ENCODE measurements at places on chromosomes 1 and 21. TPM values are rescaled to one million over a fixed set of nuclear protein-coding genes. Genes with fewer than 3 reads are reported as not detected.

HLX gene
- 12.0 TPM for polyA plus RNA-seq

S100A7 gene
- 0.56 TPM for polyA plus RNA-seq

HSF2BP gene
- polyA plus RNA-seq = 2.3 TPM

ADGRL2 gene
- 158 TPM for polyA plus RNA-seq

TCHH gene
- polyA plus RNA-seq = 0.09 TPM

LRRN2 gene
- 14.2 TPM for polyA plus RNA-seq

TRPM2 gene
- 1.4 TPM for polyA plus RNA-seq

PANK4 gene
- 23.1 TPM for polyA plus RNA-seq

CFHR2 gene
- polyA plus RNA-seq = not detected

SEMA4A gene
- 27.8 TPM for polyA plus RNA-seq

APCS gene
- polyA plus RNA-seq = not detected

FMO3 gene
- 0.12 TPM for polyA plus RNA-seq

OR2L2 gene
- polyA plus RNA-seq = 0.04 TPM

GPR161 gene
- 16.7 TPM for polyA plus RNA-seq

C4BPB gene
- polyA plus RNA-seq = 0.29 TPM

CHI3L1 gene
- 9.0 TPM for polyA plus RNA-seq

PTPN22 gene
- 0.25 TPM for polyA plus RNA-seq

SLAMF1 gene
- polyA plus RNA-seq = 0.19 TPM

HES4 gene
- polyA plus RNA-seq = 50.1 TPM

CHI3L2 gene
- 0.18 TPM for polyA plus RNA-seq

DIRAS3 gene
- 4.0 TPM for polyA plus RNA-seq

PPIAL4G gene
- polyA plus RNA-seq = 0.11 TPM

CEP85 gene
- polyA plus RNA-seq = 17.9 TPM

HORMAD1 gene
- polyA plus RNA-seq = not detected

ADORA1 gene
- 4.9 TPM for polyA plus RNA-seq

CA6 gene
- 0.17 TPM for polyA plus RNA-seq

CD53 gene
- 5.7 TPM for polyA plus RNA-seq

CACNA1S gene
- polyA plus RNA-seq = 0.50 TPM

IL20 gene
- polyA plus RNA-seq = not detected

C1orf185 gene
- polyA plus RNA-seq = not detected

TFF2 gene
- not detected for polyA plus RNA-seq

NEK7 gene
- polyA plus RNA-seq = 38.7 TPM

DPT gene
- 0.12 TPM for polyA plus RNA-seq

NVL gene
- 37.0 TPM for polyA plus RNA-seq

GBP1 gene
- 14.8 TPM for polyA plus RNA-seq

ZSWIM5 gene
- 7.1 TPM for polyA plus RNA-seq

C4BPA gene
- 0.43 TPM for polyA plus RNA-seq

CHRM3 gene
- polyA plus RNA-seq = 7.7 TPM

FAM72D gene
- 1.6 TPM for polyA plus RNA-seq

CHIA gene
- polyA plus RNA-seq = not detected

HPDL gene
- polyA plus RNA-seq = 4.8 TPM

TRIM67 gene
- 0.08 TPM for polyA plus RNA-seq

DFFB gene
- polyA plus RNA-seq = 7.9 TPM

LIPI gene
- 0.16 TPM for polyA plus RNA-seq

HRNR gene
- polyA plus RNA-seq = 0.57 TPM

REN gene
- 81.4 TPM for polyA plus RNA-seq

PLPPR4 gene
- 1.5 TPM for polyA plus RNA-seq

HHIPL2 gene
- polyA plus RNA-seq = 0.50 TPM

PRKAA2 gene
- polyA plus RNA-seq = 13.9 TPM

LCE2A gene
- not detected for polyA plus RNA-seq

CD5L gene
- not detected for polyA plus RNA-seq

RAB25 gene
- polyA plus RNA-seq = 67.0 TPM

RAB42 gene
- 2.2 TPM for polyA plus RNA-seq

S100A16 gene
- polyA plus RNA-seq = 91.9 TPM

SPRR2D gene
- not detected for polyA plus RNA-seq

LRRC3 gene
- polyA plus RNA-seq = 6.0 TPM

C8B gene
- not detected for polyA plus RNA-seq
